NCI-H2029 treated with DMSO at 0.1 percent for 48 hours (cell line): ENCODE measurements at places on chromosomes 4 and X.

- DNase-seq: no peak
Observed at GRCh38 chr4:26260571-26260970, 60.2 kb upstream of the RBPJ start.

GRCh38 chr4:111500858-111501257 is 644.4 kb upstream of the FAM241A start:
- DNase-seq: no peak

DNA sequence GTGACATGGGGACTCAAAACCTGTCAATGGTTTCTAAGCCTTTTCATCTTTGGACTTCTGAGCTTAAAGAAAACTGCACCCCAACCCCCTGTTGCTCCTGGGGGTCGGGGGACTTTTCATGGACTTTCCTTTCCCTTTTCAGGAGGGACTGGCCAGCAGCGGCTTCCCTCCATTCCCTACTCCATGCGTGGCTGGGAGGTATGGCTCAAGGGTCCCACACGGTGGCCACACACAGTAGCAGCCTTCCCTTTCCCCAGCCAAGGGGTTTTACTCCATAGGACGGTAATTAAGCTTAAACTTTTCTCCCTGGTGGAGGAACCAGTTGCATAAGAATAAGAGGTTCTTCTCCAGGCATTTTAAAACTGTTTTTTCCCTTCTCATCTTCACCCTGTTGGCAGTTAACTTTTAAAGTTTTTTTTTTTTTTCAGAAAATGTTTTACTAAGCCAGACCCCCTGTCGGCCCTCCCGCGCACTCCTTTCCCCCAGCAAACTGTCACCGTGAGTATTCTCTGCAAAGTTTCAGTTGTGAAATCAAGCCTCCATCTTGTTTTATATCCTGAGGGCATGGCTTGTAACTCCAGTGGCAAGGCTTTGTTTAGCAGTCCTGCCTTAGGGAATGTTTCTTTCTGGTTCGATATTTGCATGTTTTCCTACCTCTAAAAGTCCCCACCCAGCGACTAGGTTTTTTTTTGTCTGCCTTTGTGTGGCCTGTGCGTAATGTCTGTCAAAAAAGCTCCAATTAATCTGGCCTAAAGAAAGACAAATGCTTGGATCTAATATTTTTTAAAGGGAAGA is 325.7 kb downstream of the TLL1 start:
- DNase-seq: no peak

DNA sequence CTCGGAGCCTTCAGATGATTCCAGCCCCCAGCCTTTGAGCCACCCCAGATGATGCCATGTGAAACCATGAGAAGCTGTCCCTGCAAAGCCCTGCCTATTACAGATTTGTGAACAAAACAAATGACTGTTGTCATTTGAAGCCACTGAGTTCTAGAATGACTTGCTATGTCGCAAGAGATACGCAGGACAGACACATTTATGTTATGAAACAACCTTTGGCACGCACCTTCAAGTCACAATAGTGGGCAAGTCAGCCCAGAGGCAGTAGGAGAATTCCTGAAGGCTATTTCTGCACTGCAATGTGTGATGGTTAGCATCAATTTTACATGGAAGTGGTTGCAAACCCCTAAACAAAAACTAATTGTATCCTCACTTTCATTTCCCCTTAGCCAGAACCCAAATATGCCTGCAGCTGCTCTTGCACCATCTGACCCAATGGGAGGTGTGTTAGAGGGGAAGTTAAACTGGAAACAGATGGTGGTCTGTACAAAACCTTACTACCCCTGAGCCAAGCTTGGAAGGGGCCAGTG is 174.4 kb upstream of the ATP6AP2 start:
- DNase-seq: no peak

DNA sequence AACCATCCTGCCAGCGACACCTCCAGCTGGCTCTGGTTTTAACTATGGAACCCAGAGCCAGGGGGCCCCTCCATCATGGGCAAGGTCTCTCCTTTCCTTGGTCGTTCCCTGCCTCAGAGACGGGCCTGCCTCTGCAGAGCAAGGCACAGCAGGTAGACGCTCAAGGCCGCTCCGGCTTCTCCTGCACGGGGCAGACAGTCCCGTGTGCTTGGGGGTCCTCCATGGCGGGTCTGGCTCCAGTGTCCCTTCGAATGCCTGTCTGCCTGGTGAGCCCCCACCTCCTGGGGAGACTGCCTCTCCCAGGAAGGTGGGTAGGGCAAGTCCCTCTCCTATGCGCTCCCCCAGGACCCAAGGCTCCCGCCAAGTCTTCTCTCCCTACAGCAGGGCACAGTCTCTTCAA is 71.5 kb downstream of the ACOX3 start:
- no peak for DNase-seq

- no peak for DNase-seq
Observed at GRCh38 chr4:122759639-122760310, 27.3 kb downstream of the BBS12 start.

- DNase-seq: no peak
Observed at GRCh38 chrX:151687635-151688034, 7.6 kb upstream of the PRRG3 start.

DNA sequence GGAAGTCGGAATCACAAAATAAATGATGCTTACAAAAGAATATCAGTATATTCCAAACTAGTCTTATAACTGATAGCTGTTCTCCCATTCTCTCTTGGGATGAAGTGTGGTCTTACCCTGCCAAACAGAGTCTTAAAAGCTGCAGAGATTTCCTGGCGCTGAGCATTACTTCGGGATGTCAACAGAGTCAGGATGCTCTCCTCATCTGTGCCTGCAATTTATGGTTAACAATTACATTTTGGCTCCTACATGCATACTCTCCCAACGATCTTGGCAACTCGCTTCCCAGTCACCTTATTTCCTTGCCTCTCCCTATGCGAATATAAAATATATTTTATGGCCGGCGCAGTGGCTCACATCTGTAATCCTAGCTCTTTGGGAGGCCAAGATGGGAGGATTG is 12.2 kb downstream of the ANXA5 start:
- no peak for DNase-seq

DNA sequence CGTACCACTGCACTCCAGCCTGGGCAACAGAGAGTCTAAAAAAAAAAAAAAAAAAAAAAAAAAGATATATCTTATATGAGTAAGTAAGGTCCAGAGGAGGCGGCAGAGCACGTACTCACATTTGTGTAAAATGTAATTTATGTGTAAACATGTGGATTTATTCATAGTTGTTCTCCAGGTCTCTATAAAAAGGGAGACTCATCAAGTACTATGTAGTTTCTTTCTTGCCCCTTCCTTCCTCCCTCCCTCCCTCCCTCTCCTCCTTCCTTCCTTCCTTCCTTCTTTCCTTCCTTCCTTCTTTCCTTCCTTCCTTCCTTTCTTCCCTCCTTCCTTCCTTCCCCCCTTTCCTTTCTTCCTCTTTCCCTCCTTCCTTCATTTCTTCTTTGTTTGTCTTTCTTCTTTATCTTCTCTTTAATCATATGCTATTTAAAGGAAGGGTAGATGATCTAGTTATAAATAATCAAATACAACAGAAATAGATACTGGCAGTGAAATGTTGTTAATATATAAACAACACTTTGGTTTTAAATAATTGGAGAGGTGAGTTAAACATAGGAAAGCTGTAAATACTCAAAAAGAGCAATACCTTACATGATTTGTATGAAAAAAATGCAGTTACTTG is 344.8 kb downstream of the ANK2 start:
- no peak for DNase-seq

- DNase-seq: no peak
Observed at GRCh38 chr4:137529432-137529831, 2.9 kb downstream of the PCDH18 start.

- no peak for DNase-seq
Observed at GRCh38 chr4:176453658-176454057, 133.9 kb downstream of the SPCS3 start.

DNA sequence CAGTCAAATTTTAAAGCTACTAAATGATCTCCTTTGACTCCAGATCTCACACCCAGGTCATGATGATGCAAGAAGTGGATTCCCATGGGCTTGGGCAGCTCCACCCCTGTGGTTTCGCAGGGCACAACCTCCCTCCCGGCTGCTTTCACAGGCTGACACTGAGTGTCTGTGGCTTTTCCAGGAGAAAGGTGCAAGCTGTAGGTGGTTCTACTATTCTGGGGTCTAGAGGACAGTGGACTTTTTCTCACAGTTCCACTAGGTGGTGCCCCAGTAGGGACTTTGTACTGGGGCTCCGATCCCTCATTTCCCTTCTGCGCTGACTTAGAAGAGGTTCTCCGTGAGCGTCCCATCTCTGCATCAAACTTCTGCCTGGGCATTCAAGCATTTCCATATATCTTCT is 845.2 kb downstream of the PCDH18 start:
- no peak for DNase-seq

DNA sequence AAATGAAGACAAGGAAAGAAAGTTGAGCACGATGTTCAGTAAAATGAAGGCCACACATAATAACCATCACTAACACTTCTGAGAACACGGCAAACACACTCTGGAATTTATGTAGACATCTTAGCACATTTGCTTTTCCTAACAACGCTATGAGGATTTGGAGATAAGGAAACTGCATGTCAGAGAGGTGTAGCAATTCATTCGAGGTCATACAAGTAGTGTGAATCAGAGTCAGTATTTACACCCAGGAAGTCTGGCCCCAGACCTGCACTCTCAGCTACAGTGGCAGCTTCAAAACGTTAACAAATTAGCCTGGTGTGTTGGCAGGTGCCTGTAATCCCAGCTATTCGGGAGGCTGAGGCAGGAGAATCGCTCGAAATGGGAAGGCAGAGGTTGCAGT is 253.4 kb downstream of the PDGFC start:
- no peak for DNase-seq

DNA sequence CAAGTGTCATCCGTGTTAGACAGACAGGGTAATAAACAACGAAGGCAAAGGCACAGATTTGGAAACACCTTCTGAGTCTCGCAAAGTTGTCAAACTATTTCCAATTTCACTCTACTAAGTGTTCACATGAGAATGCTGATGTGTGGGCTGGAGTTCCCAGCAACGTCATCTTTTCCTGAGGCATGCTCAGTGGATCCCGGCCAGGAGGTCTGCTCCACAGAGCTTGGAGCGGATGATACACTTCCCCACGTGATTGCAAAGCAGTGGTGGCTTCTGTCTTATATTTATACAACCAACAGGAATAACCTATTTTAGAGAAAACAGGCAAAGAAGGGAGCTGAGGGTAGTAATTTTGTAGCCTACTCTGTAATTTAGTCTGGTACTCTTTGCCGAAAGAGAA is 40.1 kb upstream of the PDK3 start:
- no peak for DNase-seq

DNA sequence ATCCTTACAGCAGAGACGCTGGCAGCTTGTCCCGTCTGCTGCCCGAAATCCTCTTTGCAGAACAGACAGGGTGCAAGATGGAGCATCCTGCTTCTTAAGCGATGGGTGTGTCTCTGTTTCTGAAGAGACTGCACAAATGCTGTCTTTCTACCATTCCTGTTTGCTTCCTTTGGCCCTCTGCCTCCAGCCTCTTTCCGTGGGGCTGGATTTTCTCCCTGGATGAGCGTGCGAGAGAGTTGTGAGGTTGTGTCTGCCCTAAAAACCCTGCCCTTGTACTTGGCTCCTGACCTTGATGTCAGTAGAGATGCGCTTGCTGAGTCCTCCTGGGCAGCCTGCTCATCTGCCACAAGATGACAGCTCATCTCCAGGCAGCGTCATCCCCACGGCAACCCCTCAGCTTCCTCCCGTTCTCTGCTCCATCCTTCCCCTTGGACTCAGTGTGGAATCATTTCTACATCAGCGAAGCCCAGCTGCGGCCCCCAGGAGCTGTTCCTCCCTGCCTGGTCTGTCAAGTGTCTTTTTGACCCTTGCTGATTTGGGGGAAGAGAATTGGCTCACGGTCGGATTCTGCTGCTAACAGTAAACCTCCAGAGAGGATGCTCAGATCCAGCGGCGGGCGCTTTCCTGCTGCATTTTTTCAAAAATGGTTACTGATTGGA is 246.2 kb downstream of the ASMT start:
- DNase-seq: no peak

DNA sequence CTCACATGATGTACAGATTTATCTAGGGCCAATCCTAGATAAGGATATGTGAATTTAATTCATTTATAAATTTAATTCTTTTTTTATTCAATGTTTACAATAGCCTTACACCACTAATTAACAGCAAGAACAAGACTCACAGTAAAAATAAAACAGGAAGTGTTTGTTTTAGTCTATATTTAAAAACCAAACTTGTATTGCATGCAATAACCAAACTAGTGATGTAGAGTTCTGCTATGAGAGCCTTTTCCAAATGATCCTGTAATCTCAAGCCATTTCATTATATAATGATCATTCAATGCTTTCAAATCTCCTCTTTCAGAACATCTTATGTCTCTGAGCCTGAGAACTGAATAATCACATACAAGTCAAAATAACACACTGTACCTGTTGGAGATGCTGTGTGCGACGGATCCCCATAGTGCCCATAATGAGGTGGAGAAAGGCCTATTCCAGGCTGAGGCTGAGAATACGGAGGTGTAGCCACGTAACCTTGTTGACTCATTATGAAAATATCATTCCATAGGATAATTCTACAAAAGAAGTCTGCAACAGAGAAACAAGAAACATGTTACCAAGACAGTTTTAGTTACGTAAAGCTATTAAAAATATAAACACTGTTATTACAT is 2.6 kb downstream of the SEC24D start:
- no peak for DNase-seq

DNA sequence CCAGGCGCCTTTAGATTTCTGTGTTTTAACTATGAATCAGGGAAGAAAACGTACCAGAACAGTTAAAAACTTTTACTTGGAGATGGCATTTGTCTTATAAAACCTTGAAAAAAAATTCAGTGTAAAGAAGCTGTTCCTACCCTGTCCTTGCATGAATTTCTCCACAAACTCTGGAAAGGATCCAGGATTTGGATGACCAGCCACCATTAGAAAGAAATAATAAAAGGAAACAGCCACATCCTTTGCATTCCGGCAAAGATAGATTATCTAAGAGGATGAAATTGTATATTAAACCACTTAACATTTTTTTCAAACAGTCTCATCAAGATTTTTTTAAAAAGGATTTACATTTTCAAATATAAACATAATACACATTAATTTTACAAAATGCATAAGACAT is 10.6 kb downstream of the SULT1E1 start:
- DNase-seq: no peak

DNA sequence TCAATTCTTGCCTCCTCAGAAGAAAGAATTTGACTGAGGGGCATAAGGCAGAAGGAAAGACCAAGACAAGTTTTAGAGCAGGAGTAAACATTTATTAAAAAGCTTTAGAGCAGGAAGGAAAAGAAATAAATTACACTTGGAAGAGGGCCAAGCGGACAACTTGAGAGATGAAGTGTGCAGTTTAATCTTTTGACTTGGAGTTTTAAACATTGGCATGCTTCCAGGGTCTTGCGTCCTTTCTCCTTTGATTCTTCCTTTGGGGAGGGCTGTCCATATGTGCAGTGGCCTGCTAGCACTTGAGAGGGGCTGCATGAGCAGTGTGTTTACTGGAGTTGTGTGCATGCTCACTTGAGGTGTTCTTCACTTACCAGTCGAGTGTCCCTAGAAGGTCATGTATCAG is 275.8 kb upstream of the IL1RAPL1 start:
- DNase-seq: no peak
